Renal cortical epithelial cell (primary cell): ENCODE measurements at places on chromosomes 1 and 21. TPM values are rescaled to one million over a fixed set of nuclear protein-coding genes. Genes with fewer than 3 reads are reported as not detected.

DNA sequence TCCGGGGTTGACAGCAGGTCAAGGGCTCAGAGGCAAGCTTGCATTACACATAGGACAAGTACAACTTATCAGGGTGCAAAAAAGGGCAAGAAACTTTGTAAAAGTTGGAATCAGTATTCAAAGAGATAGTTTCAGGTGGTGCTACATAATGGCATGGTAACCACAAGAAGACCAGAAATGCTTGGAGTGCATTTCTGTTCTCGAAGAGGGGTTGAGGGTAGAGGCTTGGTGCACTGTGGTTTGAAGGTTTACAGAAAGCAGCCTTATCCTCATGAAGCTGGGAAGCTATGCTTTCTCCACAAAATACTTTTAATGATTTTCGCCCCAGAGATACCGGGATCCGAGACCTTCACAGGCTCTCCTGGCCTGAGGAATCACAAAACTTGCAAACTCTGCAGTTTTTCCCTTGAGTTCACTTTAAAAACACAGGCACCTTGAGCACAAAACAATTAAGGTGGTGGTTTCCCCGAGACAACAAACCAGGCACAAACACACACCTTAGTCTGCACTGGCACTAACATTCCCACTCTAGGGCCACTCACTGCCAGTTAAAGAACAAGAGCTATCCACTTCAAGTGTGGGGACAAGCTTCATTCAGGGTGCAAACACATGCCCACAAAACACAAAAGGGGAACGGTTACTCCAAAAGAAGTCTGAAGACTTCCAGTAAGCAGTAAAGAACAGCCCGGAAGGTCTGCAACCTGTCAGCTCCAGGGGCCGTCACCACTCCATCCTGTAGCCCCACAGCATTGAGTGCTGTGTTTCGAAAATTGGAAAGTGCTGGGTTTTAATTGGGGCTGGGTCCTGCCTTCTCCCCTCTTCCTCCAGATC, 29.8 kb upstream of the NFIA start:
- no peak for DNase-seq

GRCh38 chr1:59601041-59601441, 213.7 kb upstream of the HOOK1 start:
- no peak for DNase-seq

DNA sequence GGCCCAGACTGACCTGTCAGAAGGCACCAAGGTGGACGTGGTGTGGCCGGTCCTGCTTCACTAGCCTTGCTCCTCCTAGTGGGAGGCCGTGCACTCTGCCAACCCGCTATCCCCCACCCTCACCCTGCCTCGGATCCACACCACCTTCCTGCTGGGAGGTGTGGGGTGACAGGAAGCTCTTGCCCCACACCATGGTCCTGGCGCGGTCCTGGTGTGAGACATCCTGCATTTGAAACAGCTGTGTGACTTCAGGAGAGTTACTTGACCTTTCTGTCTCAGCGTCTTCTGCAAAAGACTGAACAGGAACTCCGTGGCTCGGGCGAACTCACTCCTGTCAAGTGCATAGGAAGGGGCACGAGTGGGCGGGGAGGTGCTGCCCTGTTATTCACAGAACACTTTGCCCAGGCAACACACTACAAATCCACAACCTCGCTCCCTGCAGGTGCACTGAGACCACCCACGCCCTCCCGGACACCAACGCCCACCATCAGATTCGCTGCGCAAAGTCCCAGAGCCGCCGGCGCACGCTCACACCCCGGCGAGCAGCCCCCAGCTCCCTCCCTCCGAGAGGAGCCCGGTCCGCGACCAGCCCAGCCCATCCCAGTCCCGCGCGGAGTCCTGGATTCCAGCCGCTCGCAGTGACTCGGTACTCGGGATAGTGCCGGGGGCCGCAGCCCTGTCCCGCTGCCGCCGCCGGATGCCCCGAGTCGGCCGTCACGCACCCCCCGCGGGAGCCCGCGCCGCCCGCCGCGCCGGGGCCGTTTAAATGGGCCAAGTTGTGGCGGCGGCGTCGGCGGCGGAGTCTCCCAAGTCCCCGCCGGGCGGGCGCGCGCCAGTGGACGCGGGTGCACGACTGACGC, at the start of gene SAMD11:
TSS of gene SAMD11 (plus strand) at position 793 of the 860 bp plus-strand sequence. CDS start 509 bp downstream, outside the sequence.
- no peak for DNase-seq

Gene SCYL3
- total RNA-seq = 8.7 and 10.3 TPM in 2 replicates

DNA sequence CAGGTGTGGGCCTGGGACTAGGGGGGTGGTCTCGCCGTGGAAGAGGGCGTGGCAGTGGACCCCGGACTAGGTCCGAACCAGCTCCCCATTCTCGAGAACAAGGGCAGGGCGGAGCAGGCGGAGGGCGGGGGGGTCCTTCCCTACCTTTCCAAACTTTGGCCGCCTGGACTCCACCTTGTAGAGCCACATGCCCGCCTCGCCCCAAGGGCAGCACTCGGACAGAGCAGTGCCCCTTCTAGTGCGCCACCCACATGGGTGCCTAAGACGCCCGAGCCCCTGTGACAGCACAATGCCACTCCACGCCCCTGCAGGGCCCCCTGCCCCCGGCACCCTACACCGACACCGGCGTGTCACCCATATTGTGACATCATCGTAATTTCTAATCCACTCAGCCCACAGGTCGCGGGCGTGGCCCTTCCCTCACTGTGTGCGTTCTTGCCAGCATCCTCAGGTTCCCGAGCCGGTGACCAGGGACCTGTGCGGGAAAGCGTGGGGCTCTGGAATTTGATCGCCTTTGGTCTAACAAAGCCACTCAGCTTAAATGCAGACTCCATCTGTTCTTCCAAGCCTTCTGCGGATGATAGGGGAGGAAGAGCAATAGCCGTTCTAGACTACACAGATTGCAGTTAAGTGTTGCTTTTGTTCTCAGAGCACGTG, 553 bp upstream of the STMN1 start:
- DNase-seq = no peak

GRCh38 chr1:171226747-171227370, 21.4 kb upstream of the FMO1 start:
- DNase-seq = peak; percentile 73

- peak; percentile 60 for DNase-seq
Observed at GRCh38 chr1:10941891-10942541, 70.4 kb upstream of the TARDBP start.

DNA sequence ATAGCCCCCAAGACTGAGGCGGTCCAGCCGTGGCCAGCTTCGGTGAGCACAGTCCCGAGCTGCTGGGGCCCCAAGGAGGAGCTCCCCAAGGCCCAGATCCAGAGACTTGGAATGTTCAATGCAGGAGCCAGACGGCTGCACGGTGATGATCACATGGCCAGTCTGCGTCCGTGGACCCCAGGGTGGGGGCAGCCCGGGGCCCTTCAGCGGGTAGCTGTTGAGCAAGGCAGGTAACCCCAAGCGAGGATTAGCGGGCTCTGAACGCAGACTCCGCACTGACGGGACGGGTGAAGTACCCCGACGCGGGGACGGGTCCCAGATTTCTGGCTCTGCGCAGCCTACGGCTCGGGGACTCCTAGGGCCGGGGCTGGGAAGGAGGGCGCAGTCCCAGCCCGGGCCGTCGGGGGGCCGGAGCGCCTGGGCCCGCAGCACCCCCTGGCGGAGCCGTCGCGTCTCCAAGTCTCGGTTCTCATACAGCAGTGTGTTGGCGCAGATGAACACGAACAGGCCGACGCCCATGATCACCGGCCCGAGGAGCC, 2.7 kb downstream of the TMEM200B start:
- no peak for DNase-seq

- DNase-seq = no peak
Observed at GRCh38 chr1:42745851-42746250, 5.8 kb upstream of the CLDN19 start.

Gene KCNN3
- under 0.01 TPM in 1 of 2 replicates, not detected in the other for total RNA-seq

Gene TINAGL1
- total RNA-seq = 168 and 349 TPM in 2 replicates

- no peak for DNase-seq
Observed at GRCh38 chr1:232547938-232548484, 81.9 kb downstream of the SIPA1L2 start.

- DNase-seq = no peak
Observed at GRCh38 chr1:208256556-208256955, 12.4 kb upstream of the PLXNA2 start.

Gene FCRL1
- not detected in 2 replicates for total RNA-seq

Gene ADAM30
- not detected in 2 replicates for total RNA-seq

- DNase-seq = peak; percentile 33
Observed at GRCh38 chr1:225480825-225481434, 53.1 kb upstream of the LBR start.

Gene C8A
- not detected in 2 replicates for total RNA-seq

DNA sequence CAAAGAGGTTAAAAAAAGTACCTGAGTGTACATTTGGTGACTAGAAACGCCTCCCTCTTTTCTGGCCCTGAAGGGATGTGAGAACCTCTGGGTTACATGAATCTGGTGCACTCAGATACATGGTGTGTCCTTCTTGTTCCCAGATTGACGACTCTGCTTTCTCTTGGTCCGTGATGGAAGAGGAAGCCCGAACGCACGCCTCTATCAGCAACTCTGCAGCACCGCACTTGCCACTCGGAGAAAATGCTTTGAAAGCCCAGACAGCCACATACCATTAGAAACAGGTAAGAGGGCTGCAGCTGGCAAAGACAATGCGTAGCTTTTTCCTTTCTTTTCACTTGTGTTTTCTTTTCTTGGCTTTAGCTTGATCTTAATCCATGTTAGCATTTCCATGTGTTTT, 21.1 kb upstream of the ZBTB21 start:
- DNase-seq = no peak

Gene SPRR1A
- total RNA-seq = not detected in 2 replicates
